CD4-positive, alpha-beta T cell treated with Interleukin-21 for 1 hour (primary cell): ENCODE measurements at places on chromosomes 12 and 14.

GRCh38 chr12:93442411-93443340 lies 929 bp upstream of the UBE2N start:
- DNase-seq: no peak

GRCh38 chr14:37197421-37198272 lies at the start of gene MIPOL1:
Gene MIPOL1, plus strand, starts transcription at chr14:37197937. Its CDS starts 49,952 bp downstream, at chr14:37247889.
- DNase-seq: peak; percentile 32

GRCh38 chr14:77579780-77580179 lies 36.7 kb downstream of the SPTLC2 start:
- DNase-seq: no peak

DNA sequence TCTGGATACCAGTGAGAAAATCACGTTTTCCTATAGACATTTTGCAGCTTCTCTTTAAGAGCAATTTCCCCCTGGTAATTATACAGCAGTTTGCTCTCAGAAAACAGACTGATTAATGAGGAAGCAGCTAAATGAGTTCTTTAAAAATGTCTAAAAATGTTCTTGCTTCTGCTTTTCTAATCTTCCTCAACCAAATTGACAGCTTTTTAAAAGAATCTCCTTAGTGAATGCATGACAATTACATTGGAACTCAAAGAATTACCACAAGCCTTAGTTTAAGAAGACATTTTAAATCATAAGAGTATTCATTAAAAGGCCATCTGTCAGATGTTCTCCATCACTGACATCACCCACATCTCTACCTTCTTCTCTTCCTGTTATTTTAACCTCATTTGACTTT lies 135.8 kb upstream of the PLXNC1 start:
- no peak for DNase-seq

DNA sequence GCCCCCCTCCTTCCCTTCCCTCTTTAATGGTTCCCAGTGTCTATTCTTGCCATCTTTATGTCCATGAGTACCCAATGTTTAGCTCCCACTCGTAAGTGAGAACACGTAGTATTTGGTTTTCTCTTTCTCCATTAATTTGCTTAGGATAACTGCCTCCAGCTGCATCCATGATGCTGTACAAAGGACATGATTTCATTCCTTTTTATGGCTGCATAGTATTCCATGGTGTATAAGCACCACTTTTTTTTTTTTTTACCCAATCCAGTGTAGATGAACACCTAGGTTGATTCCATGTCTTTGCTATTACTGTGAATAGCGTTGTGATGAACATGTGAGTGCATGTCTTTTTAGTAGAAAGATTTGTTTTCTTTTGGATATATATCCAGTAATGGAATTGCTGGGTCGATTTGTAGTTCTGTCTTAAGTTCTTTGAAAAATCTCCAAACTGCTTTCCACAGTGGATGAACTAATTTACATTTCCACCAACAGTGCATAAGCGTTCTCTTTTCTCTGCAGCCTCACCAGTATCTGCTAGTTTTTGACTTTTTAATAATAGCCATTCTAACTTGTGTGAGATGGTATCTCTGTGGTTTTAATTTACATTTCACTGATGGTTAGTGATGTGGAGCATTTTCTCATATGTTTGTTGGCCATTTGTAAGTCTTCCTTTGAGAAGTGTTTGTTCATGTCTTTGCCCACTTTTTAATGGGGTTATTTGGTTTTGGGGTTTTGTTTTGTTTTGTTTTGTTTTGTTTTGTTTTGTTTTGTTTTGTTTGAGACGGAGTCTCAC lies 26.0 kb downstream of the RPS29 start:
- no peak for DNase-seq

DNA sequence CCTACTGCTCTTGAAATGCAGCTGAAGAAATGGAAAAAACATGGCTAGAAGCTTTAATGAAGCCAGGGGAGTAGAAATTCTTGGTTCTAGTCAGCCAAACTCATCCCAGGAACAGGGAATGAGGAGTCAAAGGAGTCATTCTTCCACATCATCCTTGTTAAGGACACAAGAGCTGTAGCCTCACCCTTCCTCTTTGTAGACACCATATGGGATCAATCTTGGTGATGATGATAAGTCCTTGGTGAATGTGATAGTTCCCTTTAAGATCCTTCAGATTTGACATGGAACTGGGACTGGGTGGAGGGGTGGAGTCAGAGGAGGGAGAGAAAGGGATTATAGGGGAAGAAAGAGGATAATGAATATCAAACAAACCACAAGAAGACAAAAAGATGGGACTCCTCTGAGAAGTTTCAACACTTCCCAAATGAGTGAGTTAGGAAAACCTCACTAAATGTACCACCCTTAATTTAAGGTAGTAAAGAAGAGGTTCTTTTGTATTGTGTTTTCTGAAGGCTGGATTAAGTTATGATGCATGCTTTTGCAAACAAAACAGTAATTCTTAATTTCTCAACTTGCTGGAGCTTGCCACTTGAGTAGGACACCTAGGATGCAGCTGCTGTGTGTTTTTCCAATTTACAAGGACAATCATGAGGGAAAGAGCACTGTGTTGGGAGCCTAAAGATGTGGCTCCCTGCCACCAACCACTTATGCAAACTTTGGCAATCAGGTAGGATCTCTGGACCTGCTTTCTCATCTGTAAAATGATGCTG lies 104.0 kb downstream of the WIF1 start:
- DNase-seq: no peak

GRCh38 chr14:74855945-74856344 lies 20.0 kb downstream of the PROX2 start:
- no peak for DNase-seq

DNA sequence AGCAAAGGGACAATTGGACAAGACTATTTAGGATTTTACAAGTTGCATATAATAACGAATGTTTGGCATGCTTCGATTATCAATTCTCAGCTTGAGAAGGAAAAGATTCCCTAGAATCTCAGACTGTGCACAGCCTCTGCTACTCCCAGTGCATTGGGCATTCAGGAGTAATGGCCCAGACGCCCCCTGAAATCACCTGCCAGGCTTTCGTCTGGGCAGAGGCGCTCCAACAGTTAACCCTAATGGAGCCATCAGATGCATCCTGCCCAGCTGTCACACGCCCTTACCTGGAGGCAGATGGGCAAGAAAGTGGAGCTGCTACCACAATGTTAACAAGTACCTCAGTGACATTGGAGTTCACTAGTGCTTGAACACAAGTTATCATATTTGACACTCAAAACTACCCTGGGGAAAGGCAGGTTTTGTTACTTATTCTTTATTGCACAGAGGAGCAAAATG lies 927 bp upstream of the LRP6 start:
- no peak for DNase-seq

DNA sequence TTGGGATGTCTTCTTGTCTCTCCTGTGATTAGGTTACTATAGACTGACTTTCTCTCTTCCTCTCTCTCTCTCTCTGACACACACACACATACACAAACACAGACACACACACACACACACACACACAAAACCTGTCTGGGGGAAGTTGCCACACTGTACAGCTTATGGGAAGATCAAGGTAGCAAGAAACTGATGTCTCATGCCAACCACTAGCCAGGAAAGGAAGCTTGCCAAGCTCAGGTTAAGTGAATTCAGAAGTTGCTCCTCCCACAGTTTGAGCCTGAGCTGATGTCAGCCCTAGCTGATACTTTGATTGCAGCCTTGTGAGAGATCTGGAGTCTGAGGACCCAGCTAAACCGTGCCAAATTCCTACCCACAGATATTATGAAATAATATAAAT lies 67.1 kb downstream of the PPFIA2 start:
- DNase-seq: no peak

GRCh38 chr12:46455648-46456352 lies 83.2 kb upstream of the SLC38A2 start:
- DNase-seq: no peak

GRCh38 chr14:102761206-102761605 lies 16.0 kb upstream of the TRAF3 start:
- DNase-seq: no peak

GRCh38 chr12:106632797-106633450 lies 50.1 kb downstream of the RFX4 start:
- no peak for DNase-seq

DNA sequence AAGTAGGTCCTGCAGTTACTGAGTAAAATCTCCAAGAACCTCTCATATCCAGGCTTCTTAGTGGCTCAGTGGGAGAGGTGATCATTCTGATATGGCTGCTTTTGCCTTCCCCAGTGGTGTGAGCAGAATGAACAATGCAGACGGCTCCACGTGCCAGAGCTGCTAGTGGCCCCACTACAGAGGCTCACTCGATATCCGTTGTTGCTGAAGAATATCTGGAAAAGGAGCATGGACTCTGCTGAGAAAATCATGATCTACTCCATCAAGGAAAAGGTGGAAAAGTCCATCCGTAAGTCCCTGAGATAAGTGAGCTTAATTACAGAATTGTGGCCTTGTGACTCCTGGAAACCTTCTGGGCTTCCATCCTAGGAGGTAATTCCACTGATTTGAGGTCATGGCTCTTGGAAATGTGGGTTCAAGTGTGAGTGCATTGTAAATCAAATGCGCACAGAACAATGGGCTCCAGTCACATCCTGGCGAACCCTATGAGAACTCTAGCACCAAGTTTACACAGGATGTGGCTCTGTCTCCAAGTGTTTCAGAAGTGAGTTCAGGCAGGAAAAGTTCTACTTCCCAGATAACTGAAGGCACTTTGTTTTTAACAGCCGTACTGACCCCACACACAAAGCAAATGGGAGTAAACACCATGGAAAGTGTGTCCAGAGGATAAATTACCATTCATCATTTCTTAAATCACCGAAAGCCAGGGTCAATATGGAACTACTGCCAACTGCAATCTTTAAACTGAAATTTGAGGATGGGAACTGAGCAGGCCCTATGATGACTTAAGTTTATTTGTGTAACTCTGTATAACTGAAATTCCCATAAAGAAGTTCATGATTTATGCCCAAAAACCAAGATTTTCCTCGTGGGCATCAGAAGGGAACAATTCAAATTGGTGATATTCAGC lies 51.4 kb downstream of the PLEKHG7 start:
- DNase-seq: no peak

DNA sequence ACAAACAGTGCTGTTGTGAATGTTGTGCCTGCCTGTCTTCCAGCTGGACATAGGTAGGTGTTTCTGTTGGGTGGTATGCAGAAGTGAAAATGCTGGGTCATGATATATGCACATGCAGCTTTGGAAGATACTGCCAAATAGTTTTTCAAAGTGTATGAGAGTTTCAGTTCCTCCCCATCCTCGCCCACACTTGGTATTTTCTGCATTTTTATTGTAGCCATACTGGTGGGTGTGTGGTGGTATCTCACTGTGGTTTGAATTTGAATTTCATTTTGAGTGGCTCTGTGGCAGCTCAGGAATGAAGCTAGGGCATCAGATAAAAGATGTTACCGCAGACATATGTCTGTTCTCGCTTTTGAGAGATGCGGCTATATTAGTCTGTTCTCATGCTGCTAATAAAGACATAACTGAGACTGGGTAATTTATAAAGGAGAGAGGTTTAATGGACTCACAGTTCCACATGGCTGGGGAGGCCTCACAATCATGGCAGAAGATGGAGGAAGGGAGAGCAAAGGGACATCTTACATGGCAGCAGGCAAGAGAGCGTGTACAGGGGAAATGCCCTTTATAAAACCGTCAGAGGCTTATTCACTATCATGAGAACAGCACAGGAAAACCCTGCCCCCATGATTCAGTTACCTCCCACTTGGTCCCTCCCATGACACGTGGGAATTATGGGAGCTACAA lies 183.1 kb downstream of the CAND1 start:
- DNase-seq: no peak

DNA sequence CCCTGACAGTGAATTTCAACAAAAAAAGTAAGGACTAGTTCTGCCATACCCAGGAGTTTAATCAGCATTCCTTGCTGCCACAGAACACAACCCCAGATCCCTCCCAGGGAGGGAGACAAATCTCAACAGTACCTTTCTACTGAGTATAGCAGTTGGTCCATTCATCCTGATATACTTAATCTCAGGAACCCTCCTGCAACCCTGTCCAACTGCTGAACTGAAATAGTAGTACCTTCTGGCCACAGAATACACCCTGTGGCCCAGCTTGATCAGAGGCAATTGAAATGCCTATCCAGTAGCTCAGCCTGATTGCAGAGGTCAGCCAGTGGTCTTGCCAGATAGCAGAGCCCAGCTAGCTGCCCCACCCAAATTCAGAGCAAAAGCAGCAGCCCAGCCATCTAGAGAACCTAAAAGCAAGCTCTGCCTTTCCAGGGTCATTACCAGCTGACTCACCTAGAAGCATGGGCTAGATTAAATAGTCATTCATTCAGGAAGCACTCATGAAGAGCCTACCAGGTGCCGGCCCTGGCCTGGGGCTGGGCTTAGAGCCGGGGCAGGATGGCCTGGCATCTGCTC lies 40.0 kb upstream of the RHOJ start:
- no peak for DNase-seq

DNA sequence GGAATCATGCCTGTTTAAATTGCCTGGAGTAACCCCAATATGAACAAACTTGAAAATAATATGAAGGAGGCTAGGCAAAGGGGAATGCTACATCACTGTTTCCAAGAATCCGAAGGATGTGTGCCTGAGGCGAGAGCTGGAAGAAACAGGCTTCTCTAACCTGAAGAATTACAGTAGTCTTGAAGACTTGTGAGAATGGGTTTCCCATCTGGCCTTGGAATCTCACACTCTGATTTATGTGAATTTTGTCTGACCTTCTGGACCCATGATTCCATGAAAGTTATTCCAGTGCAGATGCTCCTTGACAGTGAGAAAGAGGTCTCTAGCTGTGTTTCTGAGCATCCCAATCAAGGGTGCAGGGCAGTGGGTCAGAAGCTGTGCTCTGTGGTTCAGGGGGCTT lies 122.1 kb upstream of the PARP11 start:
- DNase-seq: no peak

DNA sequence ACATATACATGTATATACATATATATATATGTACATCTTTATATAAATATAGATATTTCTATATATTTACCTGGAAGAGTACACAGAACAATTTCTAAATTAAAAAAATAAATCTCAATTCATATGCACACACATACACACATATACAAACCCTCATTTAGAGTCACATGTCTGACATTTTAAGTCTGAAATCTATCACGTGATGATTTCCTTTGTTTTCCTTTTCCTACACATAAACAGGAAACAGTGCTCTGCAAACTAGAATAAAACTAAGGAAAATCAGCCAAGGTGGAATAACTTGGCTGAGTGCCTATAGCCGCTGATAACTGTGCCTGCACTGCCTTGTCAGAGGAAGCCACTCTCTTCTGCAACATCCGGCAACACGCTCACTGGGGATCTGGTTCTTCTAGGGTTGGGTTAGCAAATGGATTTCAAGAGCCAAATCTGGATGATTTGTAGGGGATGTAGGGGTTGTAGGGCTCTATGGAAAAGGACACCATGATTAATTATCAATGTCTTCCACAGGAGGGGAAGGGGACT lies 480.7 kb downstream of the TMEM132D start:
- DNase-seq: no peak
